ENCODE measurements at places on chromosomes 2 and 18.

DNA sequence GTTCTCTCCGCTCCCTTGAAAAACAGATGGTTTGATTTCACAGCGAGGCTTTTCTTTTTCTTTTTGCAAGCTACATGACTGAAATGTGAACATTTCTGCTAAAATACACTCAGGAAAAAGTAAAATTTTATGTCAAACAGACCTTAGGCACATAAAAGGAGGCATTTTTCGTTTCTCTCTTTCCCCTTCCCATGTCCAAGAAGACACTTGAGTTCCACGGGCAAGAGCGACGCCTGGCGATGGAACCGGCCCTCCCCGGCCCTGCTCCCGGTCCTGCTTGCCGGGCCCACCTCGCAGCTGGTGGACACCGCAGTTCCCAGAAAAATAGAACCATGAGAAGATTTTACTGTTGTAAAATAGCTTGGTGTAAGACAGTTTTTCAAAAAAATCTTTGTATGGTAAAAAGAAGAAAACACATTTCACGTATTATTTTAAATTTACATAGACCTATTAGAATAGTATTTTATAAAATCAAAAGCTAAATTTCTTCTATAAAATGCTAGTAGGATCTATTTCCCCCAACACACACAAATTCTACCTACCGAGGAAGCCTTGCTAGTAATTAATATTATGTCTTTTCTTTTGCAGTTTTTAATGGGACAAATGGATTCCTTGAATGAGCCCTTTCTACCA lies 2.3 kb upstream of the ALKAL2 start:
- peak; percentile 18 for DNase-seq

DNA sequence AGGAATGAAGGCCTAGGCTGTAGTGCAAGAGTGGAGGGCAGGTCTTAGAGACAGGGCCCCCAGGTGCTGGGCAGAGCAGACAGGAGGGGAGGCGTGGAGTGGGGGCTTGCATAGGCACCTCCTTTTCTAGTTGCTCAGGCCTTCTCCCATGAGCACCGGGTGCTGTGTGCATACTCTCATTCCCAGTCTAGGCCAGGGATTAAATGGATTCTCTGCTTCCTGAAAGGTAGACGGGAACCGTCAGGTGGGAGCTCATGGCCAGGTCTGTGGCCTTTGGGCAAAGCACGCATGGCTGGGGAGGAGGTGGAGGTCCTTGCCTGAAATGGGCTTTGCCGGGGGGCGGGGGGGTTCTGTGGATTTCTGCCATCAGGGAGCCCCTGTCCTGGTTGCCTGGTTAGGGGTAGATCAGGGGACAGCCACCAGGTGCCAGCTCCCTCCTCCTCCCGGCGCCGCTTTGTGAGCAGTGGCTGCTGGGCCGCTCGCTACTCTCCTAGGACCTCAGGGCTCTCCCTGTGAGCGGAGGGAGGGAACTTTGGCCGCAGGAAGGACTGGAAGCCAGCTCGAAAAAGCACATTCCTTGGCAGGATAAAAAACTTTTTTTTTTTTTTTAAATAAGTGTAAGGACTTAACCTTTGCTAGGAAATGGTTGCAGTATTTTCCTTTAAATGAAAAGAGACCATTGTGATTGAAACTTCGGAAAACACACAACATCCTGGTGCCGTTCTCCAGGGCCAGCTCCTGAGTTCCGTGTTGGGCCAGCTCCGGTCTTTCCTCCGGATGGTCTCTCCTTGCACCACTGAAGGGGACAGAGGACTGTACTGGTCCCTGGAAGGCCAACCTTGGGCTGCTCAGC lies 82.8 kb upstream of the HAAO start:
- DNase-seq, result no peak

DNA sequence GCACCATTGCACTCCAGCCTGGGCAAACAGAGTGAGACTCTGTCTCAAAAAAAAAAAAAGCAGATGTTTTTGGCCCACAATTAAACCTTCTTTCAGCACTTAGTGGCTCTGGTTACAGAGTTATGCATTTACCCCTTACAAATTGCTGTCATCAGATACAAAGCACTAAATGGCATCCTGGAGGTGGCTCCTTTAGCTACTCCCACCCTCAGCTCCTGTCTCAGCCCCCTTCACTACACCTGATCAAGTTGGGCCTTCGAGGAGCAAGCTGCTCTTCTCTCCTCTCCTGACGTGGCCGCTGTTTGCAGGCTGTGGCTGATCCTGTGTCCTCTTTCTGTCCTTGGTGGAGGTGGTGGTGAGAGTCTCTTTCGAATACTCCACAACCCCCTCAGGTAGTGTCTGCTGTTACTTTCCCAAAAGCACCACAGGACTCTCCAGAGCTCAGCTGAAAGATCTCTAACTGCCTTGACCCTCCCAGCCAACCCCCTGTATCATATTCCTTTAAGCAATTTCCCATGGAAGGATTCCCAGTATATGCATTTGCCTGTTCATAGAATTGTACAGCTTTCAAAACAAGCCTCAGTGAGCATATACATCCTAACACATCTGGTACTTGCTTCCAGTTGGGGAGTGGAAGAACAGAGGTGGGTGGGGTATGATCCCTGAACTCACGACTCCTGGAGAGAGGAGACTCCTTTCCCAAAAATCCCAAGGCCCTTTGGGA lies 285.9 kb downstream of the CLIP4 start:
- no peak for DNase-seq

- DNase-seq, result no peak
Observed at GRCh38 chr2:15385184-15385583, 175.9 kb downstream of the NBAS start.

GRCh38 chr2:85410584-85411404 lies 628 bp upstream of the CAPG start:
- DNase-seq, result no peak

DNA sequence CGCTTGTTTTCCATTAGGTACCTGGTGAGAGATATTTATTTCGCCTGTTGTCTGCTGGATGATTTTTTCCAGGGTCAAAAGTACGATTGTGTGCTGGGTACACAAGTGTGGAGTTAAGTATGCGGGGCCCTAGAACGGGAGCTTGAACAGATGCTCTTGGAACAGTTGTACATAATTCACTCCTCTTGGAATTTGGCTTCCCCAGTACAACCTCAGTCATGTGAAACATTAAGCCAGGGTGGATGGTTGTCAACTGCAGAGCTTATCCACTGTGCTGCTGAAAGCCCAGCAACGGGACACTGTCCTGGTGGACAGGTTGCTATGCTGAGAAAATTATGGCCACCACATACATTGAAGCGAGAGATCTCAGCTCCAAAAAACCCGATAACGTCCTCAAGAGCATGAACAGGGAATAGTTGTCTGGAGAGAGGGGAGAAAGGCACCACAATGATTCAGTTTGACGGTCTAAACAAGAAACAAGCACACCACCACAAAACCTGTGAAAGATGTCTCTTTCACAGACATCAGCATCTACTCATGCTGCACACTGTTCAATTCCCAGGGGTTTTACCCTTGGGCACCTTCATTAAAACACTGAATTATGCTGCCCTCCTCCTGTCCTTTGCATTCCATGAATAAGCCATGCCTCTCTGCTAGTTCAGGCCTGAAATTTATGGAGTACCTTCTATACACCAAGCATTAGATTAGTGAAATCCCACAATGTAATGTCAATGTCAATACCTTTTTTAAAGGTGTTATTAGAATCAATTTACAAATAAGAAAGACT lies 176.8 kb upstream of the TRIB2 start:
- DNase-seq, result no peak

DNA sequence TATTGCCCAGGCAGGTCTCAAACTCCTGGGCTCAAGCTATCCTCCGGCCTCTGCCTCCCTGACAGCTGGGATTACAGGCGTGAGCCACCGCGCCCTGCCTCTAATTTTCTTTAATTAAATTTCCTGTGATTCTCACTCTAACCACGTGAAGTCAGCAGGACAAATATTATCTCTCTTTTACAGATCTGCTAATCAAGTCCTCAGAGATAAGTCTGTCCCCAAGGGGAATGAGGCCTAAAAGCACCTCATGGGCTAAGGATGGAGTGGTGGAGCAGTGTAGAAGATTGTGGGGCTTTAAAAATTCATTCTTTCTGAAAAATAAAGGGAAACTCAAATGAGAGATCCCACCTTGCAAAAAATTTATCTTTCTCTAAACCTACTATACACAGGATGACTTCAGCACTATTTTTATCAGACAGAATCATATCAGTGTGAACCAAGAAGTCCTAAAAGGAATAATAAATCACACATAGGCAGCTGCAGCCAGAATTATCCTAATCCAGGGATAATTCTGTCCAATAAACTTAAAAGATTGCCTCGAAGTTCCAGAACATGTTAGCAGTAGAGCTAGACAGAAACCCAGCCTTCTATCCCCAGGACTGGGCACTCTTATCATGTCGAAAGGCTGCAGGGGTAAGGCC lies 38.3 kb upstream of the BMPR2 start:
- DNase-seq, result no peak

- DNase-seq, result no peak
Observed at GRCh38 chr18:48989304-48990303, 38.8 kb upstream of the SMAD7 start.

DNA sequence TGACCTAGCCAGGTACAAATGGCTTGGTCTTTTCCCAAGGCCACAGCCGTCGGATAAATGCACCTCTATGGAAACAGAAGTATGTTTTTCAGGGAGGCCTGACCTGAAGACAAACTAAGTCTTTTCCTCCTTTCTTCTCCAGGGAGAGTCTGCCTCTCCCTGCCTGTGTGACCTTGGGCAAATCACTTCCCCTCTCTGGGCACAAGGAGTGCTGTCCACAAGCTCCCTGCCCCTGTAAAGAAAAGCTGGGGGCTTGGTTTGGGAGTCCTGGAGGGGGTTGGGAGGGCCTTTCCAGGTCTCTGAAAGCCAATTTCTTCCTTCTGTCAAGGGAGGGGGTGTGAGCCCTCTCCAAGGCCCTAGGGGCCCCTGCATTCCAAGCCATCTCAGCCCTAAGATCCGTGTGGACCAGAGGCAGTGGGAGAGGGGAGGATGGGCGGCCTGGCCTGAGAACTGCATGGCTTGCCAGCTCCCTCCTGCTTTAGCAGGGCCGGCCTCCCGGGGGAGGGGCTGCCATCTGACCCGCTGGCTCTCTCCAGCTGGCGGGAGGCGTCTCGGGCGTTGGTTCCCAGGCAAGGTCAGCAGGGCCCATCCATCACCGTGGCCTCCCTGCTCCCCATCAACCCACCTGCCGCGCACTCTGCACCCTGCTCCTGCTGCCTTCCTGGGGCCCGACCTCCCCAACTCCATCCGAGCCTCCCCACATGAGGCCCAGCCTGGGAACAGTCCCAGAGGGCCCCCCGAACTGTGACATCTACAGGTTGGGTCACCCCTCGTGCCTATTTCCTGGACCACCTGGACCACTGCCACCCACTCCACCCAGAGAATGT lies 61.4 kb downstream of the SMAD7 start:
- DNase-seq, result no peak

GRCh38 chr2:61295981-61296380 lies 134.0 kb downstream of the C2orf74 start:
- no peak for DNase-seq

- peak; percentile 82 for DNase-seq
Observed at GRCh38 chr2:105576440-105577241, 168.1 kb upstream of the NCK2 start.

- DNase-seq, result peak; percentile 32
Observed at GRCh38 chr2:207045531-207045930, 106.2 kb downstream of the CPO start.

GRCh38 chr2:228261546-228261945 lies 80.1 kb upstream of the SPHKAP start:
- DNase-seq, result no peak

- no peak for DNase-seq
Observed at GRCh38 chr18:22233266-22233665, 63.9 kb downstream of the GATA6 start.

DNA sequence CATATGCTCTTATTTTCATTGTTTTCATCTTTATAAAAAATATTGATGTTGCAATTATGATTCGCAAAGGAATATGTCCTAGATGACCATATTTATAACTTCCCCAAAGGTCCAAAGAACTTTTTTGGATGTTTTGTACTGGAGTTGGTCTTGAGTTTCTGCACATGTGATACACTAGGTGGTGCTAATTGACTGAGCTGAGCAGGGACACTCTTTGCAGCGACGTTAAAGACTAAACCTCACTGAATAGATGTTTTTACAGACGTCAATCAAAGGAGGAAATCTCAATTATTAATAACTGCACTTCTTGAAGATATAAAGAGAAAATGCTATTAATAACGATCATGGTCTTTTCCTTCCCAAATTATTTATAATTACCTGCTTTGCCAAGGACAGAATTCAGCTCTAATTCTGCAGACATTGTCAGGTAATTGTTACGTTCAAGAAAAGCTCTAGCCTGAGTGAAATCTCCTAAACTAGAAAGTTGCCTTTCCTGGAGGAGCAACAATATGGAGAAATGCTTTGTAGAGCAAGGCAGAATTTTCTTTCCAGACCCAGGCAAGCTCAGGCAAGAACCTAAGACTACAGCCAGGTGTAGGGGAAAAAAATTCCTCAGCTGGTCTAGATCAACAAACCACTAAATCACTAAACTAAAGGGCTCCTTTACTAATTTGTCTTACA lies 119.3 kb upstream of the RBBP8 start:
- peak; percentile 72 for DNase-seq

- no peak for DNase-seq
Observed at GRCh38 chr2:29347774-29348461, 232.7 kb downstream of the CLIP4 start.

- DNase-seq, result no peak
Observed at GRCh38 chr18:50268022-50268747, 1.9 kb upstream of the CFAP53 start.

- no peak for DNase-seq
Observed at GRCh38 chr2:70041663-70042062, 45.6 kb upstream of the PCBP1 start.

- no peak for DNase-seq
Observed at GRCh38 chr2:70832386-70832785, 3.2 kb downstream of the CD207 start.

Data from foreskin keratinocyte (primary cell).